ENCODE measurements at places on chromosomes 6 and 20.

- DNase-seq = no peak
Measured at GRCh38 chr6:36243562-36244212, 26.2 kb upstream of the PNPLA1 start.

GRCh38 chr6:125102891-125103290, 50.7 kb upstream of the TPD52L1 start:
- DNase-seq = no peak

DNA sequence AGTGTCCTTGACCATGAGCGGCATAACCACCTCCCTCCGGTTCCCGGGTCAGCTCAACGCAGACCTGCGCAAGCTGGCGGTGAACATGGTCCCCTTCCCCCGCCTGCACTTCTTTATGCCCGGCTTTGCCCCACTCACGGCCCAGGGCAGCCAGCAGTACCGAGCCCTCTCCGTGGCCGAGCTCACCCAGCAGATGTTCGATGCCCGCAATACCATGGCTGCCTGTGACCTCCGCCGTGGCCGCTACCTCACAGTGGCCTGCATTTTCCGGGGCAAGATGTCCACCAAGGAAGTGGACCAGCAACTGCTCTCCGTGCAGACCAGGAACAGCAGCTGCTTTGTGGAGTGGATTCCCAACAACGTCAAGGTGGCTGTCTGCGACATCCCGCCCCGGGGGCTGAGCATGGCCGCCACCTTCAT, 4.9 kb downstream of the TUBB1 start:
- no peak for DNase-seq

DNA sequence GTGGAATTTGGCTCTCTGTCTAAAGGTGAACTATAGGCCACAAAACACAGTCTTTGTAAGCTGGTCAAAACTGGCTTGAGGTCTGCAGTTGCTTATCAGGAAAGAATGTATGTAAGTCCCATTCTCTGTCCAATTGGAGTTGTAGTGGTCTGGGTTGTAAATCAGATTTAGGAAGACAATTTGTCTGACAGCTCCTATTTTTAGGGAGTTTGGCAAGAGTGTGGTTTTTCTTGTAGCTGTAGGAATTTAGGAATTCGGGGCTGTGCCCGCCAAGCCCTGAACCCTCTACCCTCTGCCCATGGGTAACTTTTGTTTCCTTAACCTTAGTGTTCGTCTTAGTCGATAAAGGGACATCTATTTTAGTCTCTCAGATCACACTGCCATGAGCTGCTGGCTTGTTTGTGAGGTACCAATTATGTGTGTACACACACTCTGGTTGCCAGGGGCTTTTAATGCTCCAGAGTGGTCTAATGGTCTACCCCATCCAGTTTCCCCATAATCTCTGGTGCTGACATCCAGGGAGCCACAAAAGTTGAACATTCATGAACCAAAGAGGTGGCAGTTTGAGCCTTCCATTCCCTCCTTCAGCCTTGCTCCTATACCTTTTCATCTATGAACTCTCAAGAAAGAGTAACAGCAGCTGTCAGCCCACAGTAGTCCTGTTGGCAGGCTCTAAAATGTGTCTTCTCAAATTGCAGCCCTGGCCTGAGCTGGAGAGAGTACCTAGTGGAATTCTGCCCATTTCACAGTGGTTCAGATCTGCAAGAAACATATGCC, 93.0 kb downstream of the ANKRD6 start:
- no peak for DNase-seq

- no peak for DNase-seq
Measured at GRCh38 chr20:59820204-59821041, 113.0 kb downstream of the SYCP2 start.

DNA sequence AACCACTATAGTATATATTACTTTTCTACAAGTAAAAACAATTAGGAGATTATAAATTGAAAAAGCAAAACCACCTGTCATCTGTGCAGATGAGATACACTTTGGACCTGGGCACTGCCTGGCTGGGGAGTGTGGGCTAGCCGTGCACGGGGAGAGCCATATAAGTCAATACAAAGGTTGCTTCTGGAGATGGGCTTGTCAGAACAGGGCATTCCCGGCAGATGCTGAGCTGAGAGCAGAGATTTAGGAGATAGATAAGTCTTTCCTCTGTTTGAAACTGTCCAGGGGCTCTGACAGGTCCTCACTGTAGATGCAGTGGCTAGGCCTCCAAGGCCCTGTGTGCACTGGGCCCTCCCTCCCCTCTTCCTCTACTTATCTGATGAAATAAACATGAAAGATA, 34.5 kb downstream of the CD164 start:
- no peak for DNase-seq

- no peak for DNase-seq
Measured at GRCh38 chr6:33622456-33623431, 1.6 kb downstream of the ITPR3 start.

GRCh38 chr6:138563650-138564049, 64.4 kb upstream of the NHSL1 start:
- DNase-seq = no peak
